ENCODE measurements at places on chromosomes 13 and 19. TPM values are rescaled to one million over a fixed set of nuclear protein-coding genes. Genes with fewer than 3 reads are reported as not detected.
A peak's percentile ranks its signal among the peaks of the same experiment; 100 is the strongest.

The FPR1 gene
- 5.8 TPM for total RNA-seq

The ZNF439 gene
- 16.5 TPM for total RNA-seq

The ZNF71 gene
- total RNA-seq, result 23.2 TPM

The RYR1 gene
- total RNA-seq, result 1.3 TPM

The CYP2A13 gene
- total RNA-seq, result not detected

The ELSPBP1 gene
- not detected for total RNA-seq

- no peak for DNase-seq
- no peak overlapping the region for H3K27ac ChIP-seq
- H3K27me3 ChIP-seq, result no peaks in the 10 kb centered on the region
- H3K4me3 ChIP-seq, result no peak overlapping the region
- no peaks in the 10 kb centered on the region for H3K36me3 ChIP-seq
- H3K4me1 ChIP-seq, result peaks cover 6% of the 10 kb centered on the region
Observed at GRCh38 chr13:74450525-74450845, 316.3 kb upstream of the KLF12 start.

DNA sequence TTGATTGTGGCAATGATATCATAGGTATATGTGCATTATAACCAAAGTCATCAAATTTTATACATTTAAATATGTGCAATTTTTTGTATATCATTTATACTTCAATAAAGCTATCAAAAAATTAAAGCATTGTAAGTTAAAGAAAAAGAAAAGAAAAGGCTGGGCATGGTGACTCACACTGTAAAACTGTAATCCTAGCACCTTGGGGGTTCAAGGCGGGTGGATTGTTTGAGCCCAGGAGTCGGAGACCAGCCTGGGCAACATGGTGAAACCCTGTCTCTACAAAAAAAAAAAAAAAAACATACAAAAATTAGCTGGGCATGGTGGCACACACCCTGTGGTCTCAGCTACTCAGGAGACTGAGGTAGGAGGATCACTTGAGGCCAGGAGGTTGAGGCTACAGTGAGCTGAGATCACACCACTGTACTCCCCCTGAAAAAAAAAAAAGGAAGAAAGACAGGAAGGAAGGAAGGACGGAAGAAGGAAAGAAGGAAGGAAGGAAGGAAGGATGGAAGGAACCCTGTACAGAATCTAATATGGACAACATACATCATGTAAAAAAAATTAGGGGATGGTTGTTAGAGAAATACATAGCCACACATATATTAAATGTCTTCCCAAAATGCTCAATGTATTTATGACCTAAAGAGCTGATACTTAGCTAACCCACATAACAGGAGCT is 21.7 kb upstream of the SLC25A30 start:
- no peak for DNase-seq
- no peak overlapping the region for H3K27ac ChIP-seq
- H3K4me1 ChIP-seq, result no peaks in the 10 kb centered on the region

DNA sequence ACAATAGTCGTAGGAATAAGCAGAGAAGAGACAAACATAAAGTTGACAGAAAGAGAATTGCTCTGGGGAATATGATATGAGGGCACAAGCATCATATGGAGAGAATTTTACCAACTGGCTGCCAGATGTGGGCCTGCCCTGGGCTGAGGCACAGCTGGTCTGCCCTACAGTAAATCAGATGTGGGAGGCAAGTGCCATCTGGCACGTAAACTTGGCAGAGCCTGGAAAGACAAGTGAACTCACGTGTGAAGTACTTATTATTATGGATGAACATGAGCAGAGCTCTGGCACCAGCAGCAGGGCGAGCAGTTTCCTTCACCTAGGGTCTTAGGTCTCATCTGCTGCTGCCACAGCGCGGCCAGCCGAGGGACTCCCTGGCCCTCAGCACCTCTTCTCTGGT is 20.6 kb downstream of the PCDH8 start:
- H3K4me3 ChIP-seq, result no peak overlapping the region
- peak; percentile 27 for DNase-seq
- no peaks in the 10 kb centered on the region for H3K36me3 ChIP-seq
- H3K27me3 ChIP-seq, result no peaks in the 10 kb centered on the region

DNA sequence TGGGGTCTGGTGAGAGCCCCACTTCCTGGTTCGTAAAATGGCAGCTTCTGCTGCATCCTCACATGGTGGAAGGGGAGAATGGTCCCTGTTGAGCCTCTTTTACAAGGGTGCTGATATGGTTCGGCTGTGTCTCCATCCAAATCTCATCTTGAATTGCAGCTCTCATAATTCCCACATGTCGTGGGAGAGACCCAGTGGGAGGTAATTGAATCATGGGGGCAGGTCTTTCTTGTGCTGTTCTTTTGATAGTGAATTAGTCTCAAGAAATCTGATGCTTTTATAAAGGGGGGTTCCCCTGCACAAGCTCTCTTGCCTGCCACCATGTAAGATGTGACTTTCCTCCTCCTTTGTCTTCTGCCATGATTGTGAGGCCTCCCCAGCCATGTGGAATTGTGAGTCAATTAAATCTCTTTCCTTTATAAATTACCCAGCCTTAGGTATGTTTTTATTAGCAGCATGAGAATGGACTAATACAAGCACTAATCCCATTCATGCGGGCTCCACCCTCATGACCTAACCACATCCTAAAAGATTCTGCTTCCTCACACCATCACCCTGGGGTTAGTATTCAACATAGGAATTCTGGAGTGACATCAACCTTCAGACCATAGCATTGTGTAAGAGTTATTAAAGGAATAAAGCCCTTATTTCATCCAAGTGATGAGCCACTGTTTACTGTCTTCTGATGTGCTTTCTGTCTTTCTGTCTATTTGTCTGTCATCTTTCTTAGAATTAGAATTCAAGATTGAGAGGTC is 159.0 kb upstream of the IRS2 start:
- no peaks in the 10 kb centered on the region for H3K4me1 ChIP-seq
- H3K27ac ChIP-seq, result no peak overlapping the region
- no peaks in the 10 kb centered on the region for H3K36me3 ChIP-seq
- DNase-seq, result no peak
- H3K27me3 ChIP-seq, result no peaks in the 10 kb centered on the region

GRCh38 chr19:38917516-38917915 is 5.5 kb upstream of the CCER2 start:
- no peaks in the 10 kb centered on the region for H3K27me3 ChIP-seq
- no peak for DNase-seq
- no peaks in the 10 kb centered on the region for H3K36me3 ChIP-seq
- no peaks in the 10 kb centered on the region for H3K4me1 ChIP-seq
- no peak overlapping the region for H3K27ac ChIP-seq

GRCh38 chr13:27665333-27665732 is 43.6 kb downstream of the POLR1D start:
- peaks cover 12% of the 10 kb centered on the region for H3K36me3 ChIP-seq
- no peak for DNase-seq
- H3K27ac ChIP-seq, result no peak overlapping the region
- H3K27me3 ChIP-seq, result no peaks in the 10 kb centered on the region

GRCh38 chr19:38679839-38680238 is 32.4 kb downstream of the ACTN4 start:
- DNase-seq, result no peak
- no peaks in the 10 kb centered on the region for H3K27me3 ChIP-seq
- H3K36me3 ChIP-seq, result 0 out of 2 replicates have a peak, but pooled peaks cover 3% of the 10 kb centered on the region

- H3K27ac ChIP-seq, result no peak overlapping the region
- no peak for DNase-seq
- H3K27me3 ChIP-seq, result no peaks in the 10 kb centered on the region
- H3K36me3 ChIP-seq, result no peaks in the 10 kb centered on the region
Observed at GRCh38 chr19:14677464-14677863, 2.8 kb upstream of the ADGRE3 start.

GRCh38 chr19:2253106-2254063 is 2.8 kb downstream of the JSRP1 start:
- H3K4me1 ChIP-seq, result peaks cover 22% of the 10 kb centered on the region
- peak; percentile 81 for DNase-seq
- H3K27me3 ChIP-seq, result no peaks in the 10 kb centered on the region
- no peak overlapping the region for H3K27ac ChIP-seq

- DNase-seq, result no peak
- H3K4me1 ChIP-seq, result peaks cover 4% of the 10 kb centered on the region
- no peak overlapping the region for H3K27ac ChIP-seq
- H3K36me3 ChIP-seq, result no peaks in the 10 kb centered on the region
- H3K4me3 ChIP-seq, result no peak overlapping the region
Observed at GRCh38 chr19:40398417-40399131, 8.6 kb upstream of the HIPK4 start.

- no peak overlapping the region for H3K27ac ChIP-seq
- no peaks in the 10 kb centered on the region for H3K4me1 ChIP-seq
- H3K4me3 ChIP-seq, result no peak overlapping the region
- H3K27me3 ChIP-seq, result no peaks in the 10 kb centered on the region
Observed at GRCh38 chr13:42699912-42700311, 81.5 kb upstream of the FAM216B start.

- no peak overlapping the region for H3K4me3 ChIP-seq
- DNase-seq, result no peak
- peaks cover 16% of the 10 kb centered on the region for H3K4me1 ChIP-seq
Observed at GRCh38 chr13:110907301-110907700, 7.6 kb downstream of the ANKRD10 start.

GRCh38 chr13:113970810-113971470 is 2.9 kb downstream of the C13orf46 start:
- H3K36me3 ChIP-seq, result no peaks in the 10 kb centered on the region
- DNase-seq, result no peak
- H3K27ac ChIP-seq, result no peak overlapping the region
- H3K27me3 ChIP-seq, result no peaks in the 10 kb centered on the region
- no peaks in the 10 kb centered on the region for H3K4me1 ChIP-seq

DNA sequence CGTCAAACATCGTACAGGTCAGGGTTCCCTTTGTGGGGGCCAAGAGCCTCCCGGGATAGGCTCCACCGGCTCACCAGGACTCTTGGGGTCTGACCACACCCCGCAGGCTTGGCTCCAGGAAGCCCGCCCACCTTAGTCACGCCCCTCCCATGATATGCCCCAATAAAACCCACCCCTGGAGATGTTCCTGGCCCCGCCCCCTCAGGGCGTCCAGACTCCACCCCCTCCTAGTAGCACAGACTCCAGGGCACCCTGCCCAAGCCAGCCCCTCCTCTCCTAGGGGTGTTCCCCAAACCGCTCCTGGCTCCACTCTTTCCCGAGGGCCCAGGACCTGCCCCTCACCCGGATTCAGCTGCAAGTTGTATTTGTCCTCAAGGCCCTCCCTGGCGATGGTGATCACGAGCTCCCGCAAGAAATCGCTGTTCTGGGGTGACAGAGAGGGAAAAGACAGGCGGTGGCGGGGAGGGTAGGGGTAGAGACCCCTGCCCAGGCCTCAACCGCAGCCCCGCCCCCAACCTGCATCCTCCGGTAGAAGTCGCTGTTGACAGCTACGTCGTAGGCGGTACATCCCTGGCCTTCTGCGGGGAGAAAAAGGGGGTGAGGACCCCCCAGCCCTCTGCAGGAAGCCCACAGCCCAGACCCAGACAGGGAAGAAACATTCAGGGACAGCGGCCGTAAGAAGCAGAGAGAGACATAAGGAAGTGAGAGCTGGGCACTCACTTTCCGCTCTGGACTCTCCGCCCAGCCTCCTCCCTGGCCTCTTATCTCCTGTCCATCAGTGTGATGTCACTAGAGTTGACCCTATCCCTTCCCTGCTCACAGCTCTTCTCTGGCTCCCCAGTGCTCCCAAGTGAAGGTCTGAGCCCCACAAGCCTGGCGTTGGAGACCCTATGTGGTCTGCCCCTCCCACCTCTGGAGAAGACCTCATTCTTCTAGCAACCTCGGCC is 3.9 kb downstream of the PIH1D1 start:
- no peaks in the 10 kb centered on the region for H3K27me3 ChIP-seq
- peaks cover 26% of the 10 kb centered on the region for H3K36me3 ChIP-seq
- DNase-seq, result peak; percentile 97
- H3K4me3 ChIP-seq, result no peak overlapping the region
- H3K27ac ChIP-seq, result no peak overlapping the region

- no peaks in the 10 kb centered on the region for H3K4me1 ChIP-seq
- H3K27ac ChIP-seq, result no peak overlapping the region
- no peaks in the 10 kb centered on the region for H3K27me3 ChIP-seq
- no peaks in the 10 kb centered on the region for H3K36me3 ChIP-seq
- no peak for DNase-seq
Observed at GRCh38 chr13:109900320-109900719, 113.9 kb upstream of the IRS2 start.

- H3K27me3 ChIP-seq, result no peaks in the 10 kb centered on the region
- no peak overlapping the region for H3K27ac ChIP-seq
- H3K36me3 ChIP-seq, result no peaks in the 10 kb centered on the region
- DNase-seq, result no peak
- H3K4me3 ChIP-seq, result no peak overlapping the region
- H3K4me1 ChIP-seq, result peaks cover 1% of the 10 kb centered on the region
Observed at GRCh38 chr13:98496479-98496791, 80.5 kb downstream of the STK24 start.

DNA sequence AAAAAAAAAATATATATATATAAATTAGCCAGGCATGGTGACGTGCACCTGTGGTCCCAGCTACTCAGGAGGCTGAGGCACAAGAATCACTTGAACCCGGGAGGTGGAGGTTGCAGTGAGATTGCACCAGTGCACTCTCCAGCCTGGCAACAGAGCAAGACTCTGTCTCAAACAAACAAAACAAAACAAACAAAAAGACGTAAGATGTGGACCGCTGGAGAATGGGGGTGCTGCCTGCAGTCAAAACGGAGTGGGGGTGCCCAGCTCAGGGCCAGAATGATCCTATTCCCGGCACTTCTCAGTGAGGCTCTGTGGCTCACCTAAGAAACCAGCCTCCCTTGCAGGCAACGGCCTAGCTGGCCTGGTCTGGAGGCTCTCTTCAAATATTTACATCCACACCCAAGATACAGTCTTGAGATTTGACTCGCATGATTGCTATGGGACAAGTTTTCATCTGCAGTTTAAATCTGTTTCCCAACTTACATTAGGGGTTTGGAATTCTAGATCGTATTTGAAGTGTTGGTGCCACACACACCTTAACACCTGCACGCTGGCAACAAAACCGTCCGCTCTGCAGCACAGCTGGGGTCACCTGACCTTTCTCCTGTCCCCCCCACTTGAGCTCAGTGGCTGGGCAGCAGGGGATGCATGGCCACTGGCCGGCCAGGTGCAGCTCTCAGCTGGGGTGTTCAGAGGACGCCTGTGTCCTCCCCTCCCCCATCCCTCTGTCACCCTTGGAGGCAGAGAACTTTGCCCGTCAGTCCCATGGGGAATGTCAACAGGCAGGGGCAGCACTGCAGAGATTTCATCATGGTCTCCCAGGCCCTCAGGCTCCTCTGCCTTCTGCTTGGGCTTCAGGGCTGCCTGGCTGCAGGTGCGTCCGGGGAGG is at the start of gene F7:
Gene F7, plus strand, starts transcription at position 760 of the 889 bp plus-strand sequence. Its CDS starts 51 bp downstream, at position 811.
- no peaks in the 10 kb centered on the region for H3K27me3 ChIP-seq
- no peak within 1 kb of the TSS for H3K4me3 ChIP-seq
- H3K27ac ChIP-seq, result no peak within 1 kb of the TSS
- H3K4me1 ChIP-seq, result no peaks in the 10 kb centered on the region
- DNase-seq, result no peak
- H3K36me3 ChIP-seq, result no peaks in the 10 kb centered on the region

Measured in Karpas-422 (cell line).